Cortex of kidney (tissue), 1 donor: ENCODE measurements at places on chromosomes 11 and 22.

- no peak for DNase-seq
These were observed 112.5 kb upstream of the CLPB start for GRCh38 chr11:72546866-72547265.

- DNase-seq = no peak
These were observed 92.1 kb upstream of the APOA1 start for GRCh38 chr11:116929414-116930090.

DNA sequence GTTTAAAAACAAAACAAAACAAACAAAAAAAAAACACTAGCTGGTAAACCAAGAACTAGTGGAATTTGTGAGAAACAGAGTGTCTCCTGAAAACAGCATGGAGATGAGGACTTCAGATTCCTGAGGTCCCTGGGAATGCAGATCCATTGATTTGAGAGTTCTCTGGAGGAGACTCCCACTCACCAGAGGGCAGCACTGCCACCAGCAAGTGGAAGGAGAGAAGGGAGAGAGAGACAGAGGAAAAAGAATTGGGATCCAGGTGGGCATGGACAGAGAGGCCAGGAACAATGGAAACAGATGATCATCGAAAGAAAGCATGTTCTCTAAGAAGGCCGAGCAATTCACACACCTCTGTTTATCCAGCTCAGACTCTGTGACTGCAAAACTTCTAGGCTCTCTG lies 31.8 kb downstream of the ETS1 start:
- DNase-seq = no peak

GRCh38 chr11:17812865-17813187 lies 78.2 kb downstream of the KCNC1 start:
- DNase-seq = no peak
